ENCODE measurements at places on chromosomes 4 and X. TPM values are rescaled to one million over a fixed set of nuclear protein-coding genes. Genes with fewer than 3 reads are reported as not detected.
A peak's percentile ranks its signal among the peaks of the same experiment; 100 is the strongest.

CSAG2 gene
- total RNA-seq, result not detected

ADH1A gene
- total RNA-seq, result not detected

GRCh38 chr4:73080789-73081188 lies 11.3 kb upstream of the COX18 start:
- DNase-seq, result no peak

DNA sequence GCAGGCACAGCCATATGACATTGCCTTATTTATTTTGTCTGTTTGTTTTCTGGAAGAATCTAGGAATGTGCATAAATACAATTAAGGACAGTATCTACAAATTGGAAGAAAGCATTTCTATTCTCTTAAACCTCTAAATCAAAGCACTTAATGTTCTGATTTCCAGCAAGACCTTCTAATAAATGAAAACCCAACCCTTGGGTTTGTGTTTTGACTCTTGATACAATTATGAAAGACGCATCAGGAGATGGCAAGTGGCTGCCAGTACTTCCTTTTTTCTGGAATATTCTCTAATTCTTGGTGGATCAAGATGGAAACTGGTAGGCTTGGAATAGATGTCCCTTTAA lies 437 bp upstream of the CPE start:
- DNase-seq, result no peak

DNA sequence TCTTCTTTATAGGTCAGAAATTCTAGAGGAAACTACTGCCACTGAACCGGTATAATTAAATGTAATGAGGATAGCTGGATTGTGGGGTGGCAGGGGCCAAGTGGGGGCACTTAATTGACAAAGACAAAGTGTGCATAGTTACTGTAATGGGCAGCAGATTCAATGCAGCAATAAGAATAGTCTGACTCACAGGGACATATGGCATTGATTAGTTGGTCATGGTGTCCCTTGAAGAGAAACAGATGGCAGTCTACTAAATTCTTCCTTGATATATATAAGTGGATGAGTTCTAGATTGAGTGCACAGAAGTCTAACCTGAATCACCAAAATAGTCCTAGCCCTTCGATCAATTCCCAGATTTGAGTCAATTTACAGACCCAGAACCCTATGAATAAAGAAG lies 31.6 kb downstream of the ETDC start:
- DNase-seq, result no peak

DNA sequence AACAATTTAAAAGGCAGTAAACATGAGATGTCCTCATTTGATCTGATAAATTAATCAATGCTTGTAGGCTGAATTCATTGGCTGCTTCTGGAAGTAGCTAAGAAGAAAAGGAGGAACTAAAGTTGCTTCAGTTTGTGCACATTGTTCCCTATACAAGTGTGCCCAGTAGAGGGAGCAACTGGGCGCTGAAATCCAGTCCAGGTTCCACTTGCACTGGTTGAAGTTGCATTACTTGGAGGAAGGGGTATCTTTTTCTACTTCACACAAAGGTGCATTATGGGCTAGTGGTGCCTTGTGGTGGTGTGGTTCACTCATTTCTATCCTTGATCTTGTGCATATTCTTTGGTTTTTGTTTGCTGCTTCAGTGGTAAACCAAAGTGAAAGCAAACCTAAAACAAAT lies 67.9 kb upstream of the SOX3 start:
- no peak for DNase-seq

KLB gene
- not detected for total RNA-seq

GRCh38 chr4:38086151-38086848 lies 126.1 kb downstream of the PTTG2 start:
- DNase-seq, result no peak

SLC38A5 gene
- total RNA-seq, result 18.0 TPM

CLNK gene
- total RNA-seq, result 0.39 TPM

DNA sequence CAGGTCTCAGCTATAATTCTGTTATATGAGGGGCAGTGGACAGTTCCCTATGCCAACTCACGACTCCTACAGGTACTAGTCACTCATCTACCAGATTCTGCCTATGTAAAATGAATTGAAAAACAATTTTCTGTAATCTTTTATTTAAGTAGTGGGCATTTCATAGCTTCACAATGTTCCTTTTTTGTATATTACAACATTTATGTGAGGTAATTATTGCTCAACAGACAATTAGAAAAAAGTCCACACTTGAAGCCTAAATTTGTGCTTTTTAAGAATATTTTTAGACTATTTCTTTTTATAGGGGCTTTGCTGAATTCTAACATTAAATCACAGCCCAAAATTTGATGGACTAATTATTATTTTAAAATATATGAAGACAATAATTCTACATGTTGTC lies 20.4 kb downstream of the EREG start:
- DNase-seq, result no peak

CCDC120 gene
- 9.1 TPM for total RNA-seq

DNA sequence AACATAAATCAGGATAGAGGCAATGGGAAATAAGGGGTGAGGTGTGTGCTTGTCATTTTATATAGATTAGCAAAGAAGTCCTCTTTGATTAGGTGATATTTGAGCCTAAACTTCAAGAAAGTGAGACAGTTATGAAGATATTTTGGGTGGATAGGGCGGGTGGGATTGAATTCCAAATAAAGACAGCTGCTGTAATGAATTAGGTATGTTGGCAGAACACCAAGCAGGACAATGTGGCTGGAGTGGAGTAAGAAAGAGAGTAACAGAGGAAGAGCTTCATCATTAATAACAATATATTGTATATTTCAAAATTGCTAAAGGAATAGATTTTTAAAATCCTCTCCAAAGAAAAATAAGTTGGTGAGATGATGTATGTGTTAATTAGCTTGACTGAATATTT lies 91.0 kb upstream of the CENPE start:
- no peak for DNase-seq

KLHL13 gene
- 0.39 TPM for total RNA-seq

DDIT4L gene
- not detected for total RNA-seq

DNA sequence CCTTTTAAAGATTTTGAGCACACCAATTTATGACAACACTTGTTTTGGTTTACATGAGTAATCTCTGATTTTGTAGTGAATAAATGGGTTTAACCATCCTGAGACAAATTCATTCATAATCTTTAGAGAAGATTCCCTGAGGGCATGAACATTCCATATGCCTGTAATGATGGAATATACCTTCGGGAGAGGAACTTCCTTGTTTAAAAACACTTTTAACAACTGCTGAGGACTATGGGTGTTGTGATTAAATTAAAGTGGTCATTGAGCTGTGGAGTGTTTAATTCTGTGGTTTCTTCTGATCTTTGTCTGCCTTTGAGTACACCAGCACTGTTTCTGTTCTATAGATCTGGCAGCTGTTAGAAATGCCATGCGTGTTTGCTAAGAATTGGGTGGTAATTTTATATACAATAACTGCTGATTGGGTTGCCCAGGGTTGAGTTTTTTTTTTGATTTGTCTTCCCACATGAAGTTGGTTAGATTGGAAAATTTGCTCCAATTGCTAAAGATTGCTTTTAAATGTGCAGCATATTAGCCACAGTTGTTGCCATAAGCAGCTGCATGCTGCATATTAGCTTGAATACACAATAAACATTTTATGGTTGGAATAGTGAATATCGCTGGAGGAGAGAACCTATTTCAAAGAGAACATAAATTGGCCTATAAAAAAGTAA lies 86.8 kb downstream of the DCLK2 start:
- DNase-seq, result no peak

DNA sequence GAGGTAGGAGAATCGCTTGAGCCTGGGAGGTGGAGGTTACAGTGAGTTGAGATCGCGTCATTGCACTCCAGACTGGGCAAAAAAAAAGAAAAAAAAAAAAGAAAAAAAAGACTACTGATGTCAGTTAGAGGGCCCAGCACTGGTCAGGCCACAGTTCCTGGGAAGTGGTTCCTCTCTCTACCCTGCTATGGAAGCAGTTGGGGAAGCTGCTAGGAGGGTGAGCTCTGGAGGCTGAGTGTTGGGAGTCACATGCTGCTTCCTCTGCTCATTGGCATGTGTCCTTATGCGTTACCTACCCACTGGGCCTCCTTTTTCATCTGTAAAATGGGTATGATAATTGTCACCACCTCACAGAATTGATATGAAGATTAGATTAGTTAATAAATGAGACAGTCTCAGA lies 50.7 kb downstream of the SEPSECS start:
- DNase-seq, result no peak

RNF212 gene
- total RNA-seq, result 3.9 TPM

TMEM164 gene
- total RNA-seq, result 19.8 TPM

DNA sequence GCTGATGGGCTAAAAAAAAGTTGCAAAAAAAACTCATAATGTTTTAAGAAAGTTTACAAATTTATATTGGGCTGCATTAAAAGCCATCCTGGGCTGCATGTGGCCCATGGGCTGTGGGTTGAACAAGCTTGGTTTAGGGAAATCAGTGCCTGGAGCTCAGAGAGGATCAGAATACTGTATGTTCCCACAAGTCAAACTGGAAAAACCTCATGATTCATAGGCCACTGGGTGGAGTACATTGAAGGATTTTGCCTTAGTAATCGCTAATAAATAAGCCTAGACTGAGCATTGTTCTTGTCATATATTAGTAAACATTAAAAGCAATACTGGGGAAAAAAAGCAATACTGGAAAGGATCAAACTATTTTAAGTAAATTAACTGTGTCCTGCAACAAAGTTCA lies 246.3 kb upstream of the TAPT1 start:
- no peak for DNase-seq

DNA sequence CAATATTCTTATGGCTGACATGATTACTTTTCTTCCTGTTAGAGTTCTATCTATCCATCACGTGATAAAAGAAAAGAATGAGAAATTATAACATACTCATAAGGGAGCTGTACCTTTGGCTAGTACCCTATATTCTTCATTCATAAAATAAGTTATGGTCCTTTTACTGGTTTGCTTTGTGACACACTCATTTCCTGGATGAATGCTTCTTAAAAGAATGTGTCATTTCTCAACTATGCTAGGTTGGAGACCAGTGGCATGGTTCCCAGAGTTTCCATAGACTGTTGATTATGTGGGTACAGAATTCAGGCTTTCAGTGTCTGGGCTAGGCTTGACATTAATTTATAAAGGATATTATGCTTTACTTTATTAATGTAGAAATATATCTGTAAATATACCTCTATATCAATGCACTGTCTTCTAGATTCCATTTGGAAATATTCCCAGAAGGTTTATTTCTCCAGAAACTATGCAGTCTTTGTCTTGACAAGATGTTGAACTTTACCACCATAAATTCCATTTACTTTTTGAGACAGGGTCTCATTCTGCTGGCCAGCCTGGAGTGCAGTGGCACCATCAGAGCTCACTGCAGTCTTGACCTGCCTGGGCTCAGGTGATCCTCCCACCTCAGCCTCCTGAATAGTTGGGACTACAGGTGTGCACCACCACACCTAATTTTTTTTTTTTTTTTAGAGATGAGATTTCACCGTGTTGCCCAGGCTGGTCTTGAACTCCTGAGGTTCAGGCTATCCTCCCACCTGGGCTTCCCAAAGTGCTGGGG lies 23.8 kb downstream of the NUDT6 start:
- DNase-seq, result no peak

- DNase-seq, result no peak
These were observed 39.4 kb downstream of the ZCCHC12 start for GRCh38 chrX:118862979-118863378.

GRCh38 chr4:186205156-186205555 lies 13.8 kb downstream of the CYP4V2 start:
- no peak for DNase-seq

GRCh38 chrX:48911412-48912182 lies at the start of gene SLC35A2:
SLC35A2 (minus strand) TSS chrX:48911646; CDS start chrX:48911636, 10 bp downstream.
- peak; percentile 86 for DNase-seq

MAGEA2B gene
- total RNA-seq, result not detected

GRCh38 chrX:78747489-78747888 lies at the start of gene LPAR4:
LPAR4 (plus strand) TSS chrX:78747720; CDS start chrX:78754870, 7,150 bp downstream.
- no peak for DNase-seq

DNA sequence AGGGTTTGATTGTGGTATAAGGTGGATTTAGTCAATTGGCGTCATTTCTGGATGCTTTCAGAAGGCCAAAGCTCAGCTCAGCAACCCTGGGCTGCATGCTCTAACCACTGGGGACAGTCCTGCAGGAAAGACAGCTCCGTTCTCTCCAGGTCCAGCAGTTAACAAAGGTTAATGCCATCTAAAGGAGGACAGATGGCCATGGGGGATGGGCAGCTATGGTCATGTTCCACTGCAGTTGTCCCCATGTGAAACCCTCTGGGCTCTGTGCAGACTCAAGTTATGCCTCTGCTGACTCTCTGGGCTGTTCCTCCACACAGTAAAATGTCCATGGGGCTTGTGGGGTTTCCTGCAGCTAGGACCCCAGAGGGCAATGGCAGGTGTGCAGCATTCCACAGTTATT lies 562.1 kb upstream of the ADGRL3 start:
- no peak for DNase-seq

PGAM4 gene
- total RNA-seq, result not detected

TBC1D8B gene
- total RNA-seq, result 0.40 TPM
